ENCODE measurements at places on chromosomes 6 and 20.
A peak's percentile ranks its signal among the peaks of the same experiment; 100 is the strongest.

DNA sequence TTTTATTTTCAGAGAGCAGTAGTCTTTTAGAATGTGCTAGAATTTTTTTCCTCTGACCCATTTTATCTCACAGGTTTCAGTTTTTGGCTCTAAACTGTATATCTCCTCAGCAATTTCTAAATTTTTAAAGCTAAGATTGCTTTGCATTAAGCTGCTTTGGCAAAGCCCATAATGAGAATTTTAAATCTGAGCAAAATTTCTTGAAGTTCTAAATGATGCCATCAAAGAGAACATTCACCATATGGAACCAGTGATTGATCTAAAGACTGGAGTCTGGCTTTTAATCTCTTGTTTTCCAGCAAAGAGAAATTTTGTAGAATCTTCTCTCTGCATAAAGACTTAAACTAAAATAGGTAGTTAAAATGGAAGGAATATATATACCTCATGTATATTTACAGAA is 313.6 kb downstream of the TBC1D32 start:
- no peak for DNase-seq

- no peak for DNase-seq
These were observed 102.7 kb upstream of the MLIP start for GRCh38 chr6:54008589-54008988.

DNA sequence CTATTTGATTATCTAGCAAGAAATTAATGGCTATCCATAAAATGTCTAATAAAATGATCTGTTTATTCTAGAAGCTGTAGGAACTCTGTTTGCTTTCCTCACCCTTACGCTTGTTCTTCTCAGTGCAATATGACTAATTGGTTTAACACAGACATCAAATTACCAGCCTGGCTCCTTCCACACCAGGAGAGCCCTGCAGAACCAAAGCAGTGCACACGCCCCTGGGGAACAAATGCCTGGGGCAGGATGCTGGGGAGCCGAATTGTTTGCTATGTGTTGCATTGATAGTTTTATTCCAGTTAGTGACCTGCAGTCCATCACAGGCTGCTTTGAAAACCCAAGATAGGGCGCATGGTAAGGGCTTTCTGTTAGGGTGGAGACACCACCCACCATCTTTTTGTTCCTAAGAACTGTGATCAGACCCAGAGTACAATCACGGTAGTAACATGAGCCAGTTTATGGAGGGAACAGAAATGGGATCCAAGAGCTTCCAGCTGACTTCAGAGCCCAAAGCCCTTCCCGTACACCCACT is 126.4 kb upstream of the CD93 start:
- DNase-seq: no peak

GRCh38 chr6:132236744-132237143 is 164.5 kb downstream of the MOXD1 start:
- DNase-seq: no peak

GRCh38 chr6:166781331-166781730 is 154.3 kb upstream of the RPS6KA2 start:
- DNase-seq: no peak

- peak; percentile 77 for DNase-seq
These were observed 5.6 kb upstream of the HLA-DOA start for GRCh38 chr6:33014841-33015634.

- DNase-seq: no peak
These were observed 67.4 kb downstream of the UST start for GRCh38 chr6:148814082-148814790.

DNA sequence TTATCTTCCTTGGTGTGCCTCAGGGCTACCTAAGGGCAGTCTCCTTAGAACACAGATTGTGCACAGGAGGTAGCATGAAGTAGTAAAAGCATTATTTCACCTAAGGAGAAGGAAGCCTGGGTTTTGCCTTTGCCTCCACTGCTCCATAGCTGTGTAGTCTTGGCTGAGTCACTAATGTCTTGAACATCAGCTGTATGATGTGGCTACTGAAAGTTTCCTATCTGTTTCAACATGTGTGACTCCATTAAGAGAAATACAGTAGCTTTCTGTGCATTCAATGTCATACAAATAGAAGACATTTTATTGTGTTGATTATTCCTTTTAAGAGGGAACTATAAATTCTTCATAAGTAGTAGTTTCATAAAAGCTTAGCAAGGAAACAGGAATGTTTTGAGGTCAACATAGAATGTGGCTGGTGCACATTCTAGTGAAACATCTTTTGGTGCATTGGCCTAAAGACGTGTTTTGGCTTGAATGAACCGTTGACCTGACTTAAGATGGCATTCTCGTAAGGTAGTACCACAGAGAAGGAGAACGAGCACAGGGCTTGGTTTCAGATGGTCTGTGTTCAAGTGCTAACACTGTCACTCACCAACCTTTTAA is 70.6 kb downstream of the CTNNBL1 start:
- no peak for DNase-seq

GRCh38 chr6:166766769-166767168 is 139.7 kb upstream of the RPS6KA2 start:
- DNase-seq: no peak

GRCh38 chr20:37723668-37724067 is 29.8 kb downstream of the CTNNBL1 start:
- DNase-seq: no peak

- DNase-seq: peak; percentile 89
These were observed 72.7 kb downstream of the TRAM2 start for GRCh38 chr6:52503851-52504781.

DNA sequence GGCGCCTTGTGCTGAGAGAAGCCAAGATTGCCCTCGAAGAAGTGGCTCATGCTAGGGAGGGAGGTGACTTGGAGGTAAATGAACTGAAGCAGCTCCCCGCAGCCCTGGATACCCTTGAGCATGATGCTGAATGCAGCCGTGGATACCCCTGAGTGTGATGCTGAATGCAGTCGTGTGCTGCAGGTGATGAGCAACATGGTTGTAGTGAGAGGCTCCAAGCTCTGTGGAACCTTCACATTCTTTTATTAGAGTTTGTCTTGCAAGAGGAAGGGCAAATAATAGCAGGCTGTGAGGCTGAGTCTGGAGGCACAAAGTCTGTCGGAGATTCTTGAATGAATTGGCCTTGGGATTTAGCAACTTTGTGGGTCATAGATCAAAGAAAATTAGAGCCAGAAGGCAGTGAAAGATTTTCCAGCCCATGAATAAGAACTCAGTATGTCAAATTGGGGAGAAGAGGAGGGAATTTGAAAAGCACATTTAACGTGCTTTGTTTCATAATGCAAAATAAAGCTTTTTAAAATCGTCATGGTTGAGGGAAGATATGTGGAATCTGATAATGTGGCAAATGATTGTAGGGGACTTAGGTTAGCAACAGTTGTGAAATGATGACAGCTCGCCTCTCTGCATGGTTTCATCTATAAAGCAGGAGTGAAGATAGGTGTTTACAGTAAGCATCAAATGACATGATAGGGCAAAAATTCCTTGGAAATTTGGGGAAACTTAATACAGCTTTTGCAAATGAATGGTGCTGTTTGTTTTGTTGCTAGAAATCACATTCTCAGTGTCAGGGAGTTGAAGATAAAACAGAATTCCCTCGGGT is 120.1 kb upstream of the TIAM2 start:
- DNase-seq: no peak

- DNase-seq: peak; percentile 12
These were observed 6.9 kb downstream of the SNAP25 start for GRCh38 chr20:10225439-10226060.

DNA sequence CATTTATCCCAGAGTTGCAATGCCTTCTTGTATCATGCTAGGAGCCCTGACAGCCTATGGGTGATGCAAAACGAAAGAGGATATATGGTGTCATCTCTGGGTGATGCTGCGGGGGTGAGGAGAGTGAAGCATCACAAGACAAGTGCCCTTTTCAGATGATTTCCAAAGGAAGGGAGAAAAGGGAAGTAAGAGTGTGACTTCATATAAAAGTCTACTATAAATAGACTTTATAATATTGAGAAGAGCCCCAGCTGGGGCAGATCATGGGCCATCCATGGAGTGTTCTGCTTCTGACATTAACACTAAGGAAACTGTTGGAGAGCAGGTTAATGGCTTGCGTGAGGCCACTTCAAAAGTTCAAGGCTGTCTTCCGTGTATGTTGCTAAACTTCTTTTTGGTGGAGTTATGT is 4.4 kb downstream of the CD83 start:
- DNase-seq: peak; percentile 54

GRCh38 chr6:151160929-151161757 is 78.6 kb upstream of the AKAP12 start:
- DNase-seq: peak; percentile 8

DNA sequence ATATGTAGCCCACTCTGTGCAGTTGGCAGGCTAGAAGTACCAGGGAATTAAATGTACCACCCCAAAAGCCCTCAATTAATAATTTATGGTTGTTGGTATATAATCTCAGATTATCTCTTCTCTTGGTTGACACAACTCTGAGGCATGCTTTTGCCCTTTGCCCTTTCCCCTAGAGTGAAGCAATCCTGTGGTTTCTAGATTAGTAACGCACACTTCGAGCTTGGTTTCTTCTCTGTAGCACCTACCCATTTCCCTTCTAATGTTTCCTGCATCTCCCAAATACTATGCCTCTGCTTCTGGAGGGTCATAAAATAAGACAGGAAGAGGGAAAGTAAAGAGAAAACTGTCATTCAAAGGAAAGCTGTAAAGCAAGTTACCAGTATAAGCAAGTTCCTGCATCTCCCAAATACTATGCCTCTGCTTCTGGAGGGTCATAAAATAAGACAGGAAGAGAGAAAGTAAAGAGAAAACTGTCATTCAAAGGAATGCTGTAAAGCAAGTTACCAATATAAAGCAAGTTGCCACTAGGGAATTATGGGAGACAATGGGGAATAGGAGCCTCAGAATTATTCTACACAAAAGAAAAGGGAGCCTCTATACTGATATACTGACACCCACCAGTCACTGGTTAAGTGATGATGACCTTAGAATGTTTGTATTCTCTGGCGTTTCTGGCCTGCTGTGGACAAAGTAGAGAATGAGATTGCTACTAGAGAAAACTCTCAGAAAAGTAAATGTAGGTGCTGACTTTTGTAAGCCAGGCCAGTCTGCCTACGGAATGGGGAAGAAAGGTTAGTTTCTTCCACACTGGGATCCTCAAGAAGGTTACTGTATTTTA is 862.6 kb upstream of the MAN1A1 start:
- DNase-seq: no peak

GRCh38 chr6:4287811-4288244 is 152.5 kb upstream of the ECI2 start:
- no peak for DNase-seq

DNA sequence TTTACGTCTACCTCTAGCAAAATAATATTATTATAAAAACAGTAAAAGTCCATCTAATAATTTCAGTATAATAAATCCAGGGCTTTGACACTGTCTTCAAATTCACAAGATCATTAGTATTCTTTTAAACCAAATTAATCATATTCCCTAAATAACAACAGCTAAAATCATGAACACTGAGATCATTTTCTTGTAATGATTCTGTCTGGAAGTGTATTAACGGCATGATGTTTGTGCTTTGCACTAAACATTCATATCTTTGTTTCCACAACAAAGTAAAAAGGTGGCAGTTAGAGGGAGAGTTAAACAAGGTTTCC is 18.8 kb downstream of the HIVEP2 start:
- no peak for DNase-seq

GRCh38 chr20:45290677-45291355 is 15.8 kb upstream of the RBPJL start:
- peak; percentile 76 for DNase-seq

DNA sequence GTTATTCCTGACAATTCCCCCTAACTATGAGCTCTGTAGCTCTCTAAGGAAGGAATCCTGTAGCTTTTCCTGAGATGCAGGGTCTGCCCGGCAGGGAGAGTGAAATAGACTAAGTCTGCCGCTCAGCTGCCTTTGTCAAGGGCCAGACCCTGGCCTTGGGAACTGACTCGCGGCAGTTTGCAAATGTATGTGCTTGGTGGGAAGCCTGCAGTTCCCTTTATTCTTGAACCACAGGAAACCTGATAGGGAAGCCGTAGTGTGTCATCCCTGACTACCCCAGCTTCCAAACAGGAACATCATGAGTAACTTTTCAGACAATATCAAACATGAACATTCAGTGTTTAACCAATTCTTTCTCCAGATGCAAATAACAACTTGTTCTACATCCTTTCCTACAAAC is 78.7 kb upstream of the IFNGR1 start:
- no peak for DNase-seq

GRCh38 chr6:138640028-138640427 is 133.5 kb upstream of the CCDC28A start:
- no peak for DNase-seq

- DNase-seq: no peak
These were observed 85.3 kb upstream of the AKAP12 start for GRCh38 chr6:151154418-151154817.

GRCh38 chr6:6152060-6152459 is 145.3 kb upstream of the NRN1 start:
- no peak for DNase-seq

GRCh38 chr20:61178551-61179071 is 73.5 kb upstream of the CDH4 start:
- DNase-seq: no peak

GRCh38 chr6:135233686-135234491 is 52.8 kb downstream of the MYB start:
- DNase-seq: peak; percentile 45

GRCh38 chr20:51738877-51739447 is 29.2 kb downstream of the ATP9A start:
- no peak for DNase-seq

- no peak for DNase-seq
These were observed 24.1 kb downstream of the HLA-B start for GRCh38 chr6:31332637-31333602.

DNA sequence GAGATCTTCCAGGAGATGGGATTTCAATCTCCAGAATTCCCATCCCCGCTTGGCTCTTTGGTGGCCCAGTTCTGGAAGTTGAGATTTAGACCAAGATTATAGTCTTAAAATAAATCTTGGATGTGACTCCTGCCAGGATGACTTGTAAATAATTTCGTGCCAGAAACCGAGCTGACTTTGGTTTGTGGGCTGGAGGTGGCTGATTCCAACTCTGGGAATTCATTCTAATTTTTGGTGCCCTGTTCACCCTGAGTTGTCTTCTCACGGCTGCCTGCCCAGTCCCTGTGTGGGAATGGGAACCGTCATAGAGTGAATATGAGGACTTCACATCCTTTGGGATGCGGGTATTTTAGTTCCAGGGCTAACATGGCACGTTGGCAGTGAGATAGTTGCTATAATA is 64.8 kb downstream of the JARID2 start:
- no peak for DNase-seq

DNA sequence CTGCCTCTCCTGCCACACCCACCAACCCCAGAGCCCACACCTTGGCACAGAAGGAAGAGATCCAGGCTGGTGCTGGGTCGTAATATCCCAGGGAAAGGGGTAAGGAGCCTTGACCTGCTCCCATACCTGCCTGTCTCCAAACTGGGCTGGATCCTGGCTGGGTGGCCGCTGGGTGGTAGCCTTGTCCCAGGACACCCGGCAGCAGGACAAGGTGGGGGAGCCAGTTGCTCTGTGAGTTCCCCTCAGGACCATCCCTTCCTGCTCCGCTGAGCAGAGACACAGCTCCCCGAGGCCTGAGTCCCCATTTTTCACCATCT is 58.8 kb downstream of the UBE2V1 start:
- no peak for DNase-seq

GRCh38 chr6:151414641-151415260 is 23.4 kb upstream of the ZBTB2 start:
- DNase-seq: no peak
